Fibroblast of skin of right quadriceps (primary cell): ENCODE measurements at places on chromosomes 2 and 18.

GRCh38 chr18:43893001-43893637, 615.8 kb upstream of the SYT4 start:
- DNase-seq = peak; percentile 98

DNA sequence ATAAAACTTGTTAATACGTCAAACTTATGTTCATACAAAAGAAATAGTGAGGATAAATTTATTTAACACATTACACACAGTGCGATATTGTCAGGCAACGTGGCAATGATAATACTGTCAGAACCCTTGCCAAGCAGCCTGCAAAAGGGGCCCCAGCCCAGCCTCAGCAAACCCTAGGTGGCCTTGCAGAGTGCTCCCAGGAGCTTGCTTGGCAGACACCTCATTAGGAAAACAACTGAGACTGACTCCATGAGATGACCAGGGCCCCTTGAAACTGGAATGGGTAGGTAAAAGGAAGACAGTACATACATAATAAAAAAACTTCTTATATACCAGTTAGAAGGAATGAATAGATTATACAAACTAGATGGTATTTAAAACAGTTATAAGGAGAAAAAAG, 136.6 kb upstream of the EPC2 start:
- DNase-seq = no peak

GRCh38 chr18:9637036-9637767, 22.8 kb upstream of the PPP4R1 start:
- no peak for DNase-seq

DNA sequence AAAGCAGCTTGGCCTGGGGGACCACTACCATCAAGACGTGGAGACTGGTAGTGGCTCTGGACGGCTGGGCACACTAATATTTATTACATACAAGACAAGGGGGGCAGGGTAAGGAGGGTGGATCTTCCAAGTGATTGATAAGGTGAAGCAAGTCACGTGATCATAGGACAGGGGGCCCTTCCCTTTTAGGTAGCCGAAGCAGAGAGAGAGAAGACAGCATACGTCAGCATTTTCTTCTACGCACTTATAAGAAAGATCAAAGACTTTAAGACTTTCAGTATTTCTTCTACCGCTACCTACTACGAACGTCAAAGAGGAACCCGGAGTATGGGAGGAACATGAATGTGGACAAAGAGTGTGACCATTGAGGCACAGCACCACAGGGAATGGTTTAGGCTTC, 307.9 kb downstream of the RPIA start:
- no peak for DNase-seq

- DNase-seq = no peak
Observed at GRCh38 chr18:48100165-48100575, 169.7 kb upstream of the SMAD2 start.

DNA sequence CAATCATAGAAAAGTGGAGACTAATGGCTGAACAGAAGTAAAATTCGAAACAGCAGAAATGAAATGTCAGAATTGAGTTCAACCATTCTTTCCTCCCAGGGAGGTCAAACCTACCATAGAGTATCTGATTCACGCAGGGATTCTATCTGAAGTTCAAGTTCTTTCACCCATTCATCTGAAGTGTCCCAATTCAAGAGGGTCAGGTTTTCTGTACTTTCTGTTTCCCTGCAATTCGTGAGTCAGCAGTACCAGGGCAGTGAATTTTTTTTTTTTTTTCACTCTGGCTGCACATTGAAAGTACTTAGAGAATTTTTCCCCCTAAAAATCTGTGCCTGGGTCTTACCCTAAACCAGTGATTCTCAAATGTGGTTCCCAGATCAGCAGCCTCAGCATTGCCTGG, 40.9 kb upstream of the CCDC88A start:
- DNase-seq = no peak

DNA sequence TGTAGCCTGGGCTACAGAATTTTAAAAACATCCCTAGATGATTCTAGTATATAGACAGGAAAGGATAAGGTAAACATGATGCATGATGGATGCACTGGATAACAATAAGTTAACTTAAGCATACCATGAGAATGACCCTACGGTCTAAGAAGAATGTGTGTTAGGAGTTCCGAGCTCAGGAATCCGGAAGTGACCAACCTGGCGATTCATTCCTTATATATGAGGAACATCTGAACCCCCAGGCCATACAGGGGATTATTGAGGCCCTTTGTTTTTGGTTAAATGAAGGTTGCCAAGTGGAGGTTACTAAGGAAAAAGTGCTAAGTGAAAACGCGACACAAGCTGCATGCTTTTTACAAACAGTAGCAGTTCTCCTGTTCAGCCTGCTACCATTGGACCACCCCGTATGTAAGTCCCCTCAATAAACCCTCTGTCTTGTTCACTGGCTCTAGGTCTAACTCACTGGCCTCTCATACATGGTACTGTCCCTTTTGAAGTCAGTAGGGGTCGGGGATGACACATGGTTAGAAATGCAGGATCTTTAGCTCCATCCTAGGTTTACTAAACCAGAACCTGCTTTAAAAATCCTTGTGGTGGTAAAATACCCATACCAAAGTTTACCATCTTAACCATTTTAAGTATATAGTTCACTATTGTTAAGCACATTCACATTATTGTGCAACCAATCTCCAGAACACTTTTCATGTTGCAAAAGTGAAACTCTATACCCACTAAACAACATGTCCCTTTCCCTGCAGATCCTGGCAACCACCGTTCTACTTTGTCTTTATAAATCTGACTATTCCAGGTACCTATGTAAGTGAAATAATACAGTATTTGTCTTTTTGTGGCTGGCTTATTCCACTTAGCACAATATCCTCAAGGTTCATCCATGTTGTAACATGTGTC, 111.0 kb upstream of the MAP4K3 start:
- peak; percentile 36 for DNase-seq

DNA sequence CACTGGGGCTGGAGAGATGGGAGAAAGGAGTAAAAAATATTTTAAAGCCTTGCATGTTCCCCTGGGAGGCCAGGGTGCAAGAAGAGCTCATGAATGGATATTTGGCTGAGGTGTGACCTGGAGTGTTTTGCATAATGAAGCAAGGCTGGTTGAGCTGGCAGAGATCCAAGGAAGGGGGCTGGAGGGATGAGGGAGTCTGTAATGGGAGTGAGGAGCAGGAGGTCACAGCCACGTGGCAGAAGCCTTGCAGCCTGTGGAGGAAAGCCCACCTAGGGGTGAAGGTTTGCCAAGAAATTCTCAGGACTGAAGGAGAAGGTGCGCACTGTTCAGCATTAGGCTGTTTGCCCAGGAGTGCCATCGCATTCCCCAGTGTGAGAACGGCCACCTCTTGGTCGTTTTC, 40.3 kb upstream of the ATP8B1 start:
- no peak for DNase-seq

DNA sequence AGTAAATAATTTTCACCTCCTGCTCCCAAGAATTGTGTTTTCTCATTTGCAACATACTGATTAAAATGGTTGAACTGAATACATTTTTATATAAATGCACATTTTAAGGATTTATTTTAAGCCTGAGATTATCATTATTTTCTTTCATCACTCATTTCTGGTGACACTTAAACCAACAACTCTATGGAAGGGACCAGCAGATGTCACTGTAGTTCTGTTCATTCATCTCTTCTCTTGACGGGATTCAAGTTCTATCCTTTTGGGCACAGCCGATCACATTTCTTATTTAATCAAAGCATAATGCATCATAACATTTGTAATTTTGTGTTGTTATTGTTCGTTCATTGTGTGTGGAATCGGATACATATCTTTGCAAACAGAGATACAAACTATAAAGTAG, 417.9 kb downstream of the HRH4 start:
- peak; percentile 62 for DNase-seq

GRCh38 chr2:212644195-212644837, 105.7 kb upstream of the ERBB4 start:
- no peak for DNase-seq
